Thoracic aorta endothelial cell (primary cell): ENCODE measurements at places on chromosomes 6 and 20. TPM values are rescaled to one million over a fixed set of nuclear protein-coding genes. Genes with fewer than 3 reads are reported as not detected.

CEP57L1 gene
- 35.9 and 42.3 TPM in 2 replicates for total RNA-seq

LHFPL5 gene
- total RNA-seq = not detected in 2 replicates

AVP gene
- not detected in 2 replicates for total RNA-seq

OLIG3 gene
- total RNA-seq = not detected in 2 replicates

MYB gene
- 0.14 and 0.27 TPM in 2 replicates for total RNA-seq

METTL24 gene
- not detected in 2 replicates for total RNA-seq

RAB23 gene
- total RNA-seq = 20.5 and 21.0 TPM in 2 replicates

NRSN2 gene
- 29.0 and 41.0 TPM in 2 replicates for total RNA-seq

LATS1 gene
- total RNA-seq = 34.8 and 35.3 TPM in 2 replicates

BPIFA2 gene
- not detected in 2 replicates for total RNA-seq

HLA-E gene
- 395 and 418 TPM in 2 replicates for total RNA-seq

SPAG4 gene
- 6.5 and 7.8 TPM in 2 replicates for total RNA-seq

SIRPD gene
- total RNA-seq = not detected in 2 replicates

SNAI1 gene
- total RNA-seq = 3.5 and 3.7 TPM in 2 replicates

SOX4 gene
- 86.7 and 91.0 TPM in 2 replicates for total RNA-seq

C20orf202 gene
- not detected in 2 replicates for total RNA-seq

RIPOR2 gene
- total RNA-seq = not detected in 2 replicates

OVOL2 gene
- not detected in 2 replicates for total RNA-seq

LY6G6F gene
- not detected in 2 replicates for total RNA-seq
